ENCODE measurements at places on chromosomes 1 and 21. TPM values are rescaled to one million over a fixed set of nuclear protein-coding genes. Genes with fewer than 3 reads are reported as not detected.

DNA sequence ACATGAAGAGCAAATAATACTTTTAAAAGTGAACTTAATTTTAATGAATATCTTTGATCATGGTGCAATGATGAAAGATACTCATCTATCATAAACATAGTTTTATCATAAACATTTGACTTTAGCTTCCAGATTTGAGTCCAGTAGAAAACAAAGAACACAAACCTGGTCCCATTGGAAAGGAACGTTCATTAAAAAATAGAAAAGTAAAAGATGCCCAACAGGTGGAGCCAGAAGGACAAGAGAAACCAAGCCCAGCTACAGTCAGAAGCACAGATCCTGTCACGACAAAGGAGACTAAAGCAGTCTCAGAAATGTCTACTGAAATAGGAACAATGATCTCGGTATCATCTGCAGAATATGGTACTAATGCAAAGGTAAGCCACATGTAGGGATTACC lies 55.6 kb upstream of the MYOCOS start:
- H3K4me3 ChIP-seq: no peak overlapping the region
- H3K4me1 ChIP-seq: no peaks in the 10 kb centered on the region
- no peaks in the 10 kb centered on the region for H3K27me3 ChIP-seq
- peaks cover 32% of the 10 kb centered on the region for H3K36me3 ChIP-seq

- H3K4me1 ChIP-seq: peaks cover 5% of the 10 kb centered on the region
- no peaks in the 10 kb centered on the region for H3K27me3 ChIP-seq
- peak; percentile 81 for DNase-seq
- no peak overlapping the region for H3K27ac ChIP-seq
- H3K4me3 ChIP-seq: no peak overlapping the region
- no peaks in the 10 kb centered on the region for H3K36me3 ChIP-seq
Measured at GRCh38 chr1:221394011-221394544, 347.8 kb downstream of the DUSP10 start.

The LCE3D gene
- not detected for total RNA-seq

- H3K27me3 ChIP-seq: no peaks in the 10 kb centered on the region
- peaks cover 68% of the 10 kb centered on the region for H3K36me3 ChIP-seq
- H3K27ac ChIP-seq: no peak overlapping the region
Measured at GRCh38 chr1:43659212-43660166, 9.5 kb downstream of the KDM4A start.

GRCh38 chr1:181175356-181175910 lies 86.9 kb downstream of the IER5 start:
- H3K4me1 ChIP-seq: no peaks in the 10 kb centered on the region
- peaks cover 6% of the 10 kb centered on the region for H3K27me3 ChIP-seq
- no peak overlapping the region for H3K27ac ChIP-seq
- no peaks in the 10 kb centered on the region for H3K36me3 ChIP-seq
- no peak overlapping the region for H3K4me3 ChIP-seq

The TRNAU1AP gene
- 25.3 TPM for total RNA-seq

The SLC19A2 gene
- total RNA-seq: 5.2 TPM

DNA sequence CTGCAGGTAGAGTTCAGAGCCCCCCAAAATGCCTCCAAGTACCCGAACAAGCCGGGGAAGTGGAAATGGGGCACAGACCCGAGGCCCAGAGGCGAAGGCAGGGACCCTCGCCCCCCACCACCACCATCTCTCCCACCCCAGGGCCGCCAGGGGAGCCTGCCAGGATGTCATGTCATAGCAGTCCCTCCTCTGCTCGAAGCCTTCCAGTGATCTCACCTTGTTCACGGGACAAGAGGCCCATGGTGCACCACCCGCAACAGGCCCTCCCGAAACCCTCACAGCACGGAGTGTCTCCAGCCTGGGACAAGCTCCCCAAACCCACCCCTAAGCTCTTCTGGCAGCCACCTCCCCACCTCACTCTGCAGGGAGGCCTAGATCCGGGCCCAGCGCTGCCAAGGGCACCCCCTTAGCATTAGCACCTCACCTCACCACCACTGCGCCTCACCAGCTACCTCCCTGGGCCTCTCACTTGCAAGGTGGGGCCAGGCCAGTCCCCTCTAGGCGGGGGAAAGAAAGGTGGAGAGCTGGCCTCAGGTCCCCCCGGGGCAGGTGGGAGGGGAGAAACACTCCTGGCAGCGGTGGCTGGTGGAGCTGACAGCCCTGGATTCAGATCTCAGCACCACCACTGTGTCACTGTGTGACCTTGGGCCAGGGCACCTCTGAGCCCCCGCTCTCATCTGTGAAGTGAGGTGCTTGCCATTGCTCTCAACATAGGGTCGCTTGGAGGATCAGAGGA lies 13.3 kb downstream of the CHD5 start:
- H3K4me3 ChIP-seq: no peak overlapping the region
- H3K27me3 ChIP-seq: peaks cover 46% of the 10 kb centered on the region
- no peaks in the 10 kb centered on the region for H3K4me1 ChIP-seq
- no peak overlapping the region for H3K27ac ChIP-seq
- H3K36me3 ChIP-seq: no peaks in the 10 kb centered on the region

DNA sequence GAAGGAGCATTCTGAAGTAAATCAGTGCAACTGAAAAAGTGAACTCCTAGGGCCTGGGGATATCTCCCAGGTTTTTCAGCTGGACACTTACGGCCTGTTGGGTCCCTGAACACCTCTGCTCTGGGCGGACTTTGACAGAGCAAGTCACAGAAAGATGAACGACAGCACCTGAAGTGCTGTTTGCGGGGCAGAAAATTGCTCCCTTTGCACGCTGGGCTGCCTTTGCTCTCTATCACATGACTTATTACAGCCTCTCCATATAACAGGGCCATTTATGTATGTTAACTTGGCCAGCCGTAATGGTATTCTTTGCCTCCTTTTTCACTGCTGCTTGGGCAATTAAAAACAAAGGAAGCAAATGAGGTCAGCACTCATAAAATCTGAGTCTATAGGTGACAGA lies 332.9 kb downstream of the BARHL2 start:
- H3K4me3 ChIP-seq: no peak overlapping the region
- H3K27me3 ChIP-seq: no peaks in the 10 kb centered on the region
- H3K36me3 ChIP-seq: no peaks in the 10 kb centered on the region

The SLAMF7 gene
- total RNA-seq: not detected

DNA sequence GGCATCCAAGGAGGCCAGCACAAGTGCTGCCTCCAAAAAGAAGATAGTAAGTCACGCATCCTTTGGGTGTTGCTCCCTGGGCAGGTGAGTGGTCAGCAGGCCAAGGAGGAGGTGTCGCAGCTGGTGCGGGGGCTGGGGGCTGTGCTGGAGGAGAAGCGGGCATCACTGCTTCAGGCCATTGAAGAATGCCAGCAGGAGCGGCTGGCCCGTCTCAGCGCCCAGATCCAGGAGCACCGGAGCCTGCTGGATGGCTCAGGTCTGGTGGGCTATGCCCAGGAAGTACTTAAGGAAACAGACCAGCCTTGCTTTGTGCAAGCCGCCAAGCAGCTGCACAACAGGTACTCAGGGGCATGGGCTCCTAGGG lies 4.3 kb downstream of the TRIM46 start:
- no peak for DNase-seq
- no peaks in the 10 kb centered on the region for H3K4me1 ChIP-seq
- peaks cover 39% of the 10 kb centered on the region for H3K36me3 ChIP-seq
- H3K27me3 ChIP-seq: no peaks in the 10 kb centered on the region

The CRTC2 gene
- 1.9 TPM for total RNA-seq

GRCh38 chr1:65480684-65481405 lies 60.4 kb downstream of the LEPR start:
- no peak overlapping the region for H3K27ac ChIP-seq
- no peaks in the 10 kb centered on the region for H3K4me1 ChIP-seq
- H3K36me3 ChIP-seq: no peaks in the 10 kb centered on the region
- H3K4me3 ChIP-seq: no peak overlapping the region
- H3K27me3 ChIP-seq: no peaks in the 10 kb centered on the region

- H3K4me1 ChIP-seq: no peaks in the 10 kb centered on the region
- no peak overlapping the region for H3K4me3 ChIP-seq
- no peak for DNase-seq
- H3K36me3 ChIP-seq: peaks cover 9% of the 10 kb centered on the region
- no peaks in the 10 kb centered on the region for H3K27me3 ChIP-seq
Measured at GRCh38 chr21:41815652-41816582, 49.1 kb upstream of the RIPK4 start.

GRCh38 chr1:89565521-89565920 lies 40.9 kb downstream of the LRRC8B start:
- H3K4me3 ChIP-seq: no peak overlapping the region
- H3K4me1 ChIP-seq: no peaks in the 10 kb centered on the region
- H3K27me3 ChIP-seq: no peaks in the 10 kb centered on the region
- no peak overlapping the region for H3K27ac ChIP-seq
- no peaks in the 10 kb centered on the region for H3K36me3 ChIP-seq

GRCh38 chr1:18324246-18324645 lies 156.5 kb upstream of the KLHDC7A start:
- H3K27ac ChIP-seq: no peak overlapping the region
- no peak overlapping the region for H3K4me3 ChIP-seq
- no peaks in the 10 kb centered on the region for H3K36me3 ChIP-seq
- no peaks in the 10 kb centered on the region for H3K27me3 ChIP-seq

DNA sequence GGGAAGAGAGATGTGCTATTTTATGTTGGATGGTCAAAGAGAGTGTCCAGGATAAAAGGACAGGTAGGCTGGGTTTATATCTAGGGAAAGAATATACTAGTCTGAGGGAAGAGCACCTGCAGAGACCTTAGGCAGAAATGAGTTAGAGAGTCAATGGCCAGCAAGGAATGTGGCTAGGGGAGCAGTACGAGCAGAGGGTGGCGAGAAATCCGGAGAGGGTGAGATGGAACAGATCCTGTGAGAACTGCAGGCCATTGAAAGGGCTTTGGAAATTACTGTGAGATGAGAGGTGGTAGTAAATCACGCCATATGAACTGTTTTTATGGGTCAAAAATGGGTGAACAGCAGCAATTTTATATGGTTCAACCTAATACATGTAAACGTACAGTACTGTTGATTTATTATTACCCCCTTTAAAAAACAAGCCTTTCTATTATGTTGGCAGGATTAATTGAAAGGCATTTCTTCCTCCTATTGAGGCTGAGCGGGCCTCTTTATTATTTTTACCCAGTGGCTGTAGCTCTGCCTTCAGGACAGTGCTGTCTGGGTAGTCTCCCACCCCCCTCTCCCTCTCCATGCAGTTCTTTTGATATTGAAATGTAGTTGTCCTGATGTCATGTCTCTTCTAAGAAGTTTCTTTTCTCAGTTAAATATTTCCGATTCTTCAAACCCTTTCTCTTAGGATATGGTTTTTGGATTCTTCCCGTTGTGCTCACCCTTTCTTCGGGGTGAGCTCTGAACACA lies 75.2 kb upstream of the CD1D start:
- no peak overlapping the region for H3K4me3 ChIP-seq
- no peak for DNase-seq
- no peaks in the 10 kb centered on the region for H3K36me3 ChIP-seq
- peaks cover 9% of the 10 kb centered on the region for H3K27me3 ChIP-seq
- H3K4me1 ChIP-seq: peaks cover 4% of the 10 kb centered on the region

GRCh38 chr21:45074818-45075595 lies 627 bp downstream of the ADARB1 start:
- no peaks in the 10 kb centered on the region for H3K27me3 ChIP-seq
- peak overlapping the region; percentile 98 for H3K27ac ChIP-seq
- peak overlapping the region; percentile 100 for H3K4me3 ChIP-seq
- H3K36me3 ChIP-seq: peaks cover 10% of the 10 kb centered on the region
- peaks cover 17% of the 10 kb centered on the region for H3K4me1 ChIP-seq

GRCh38 chr1:109148987-109149561 lies 35.2 kb downstream of the ELAPOR1 start:
- DNase-seq: no peak
- no peaks in the 10 kb centered on the region for H3K36me3 ChIP-seq
- no peak overlapping the region for H3K4me3 ChIP-seq
- no peak overlapping the region for H3K27ac ChIP-seq
- peaks cover 3% of the 10 kb centered on the region for H3K4me1 ChIP-seq

DNA sequence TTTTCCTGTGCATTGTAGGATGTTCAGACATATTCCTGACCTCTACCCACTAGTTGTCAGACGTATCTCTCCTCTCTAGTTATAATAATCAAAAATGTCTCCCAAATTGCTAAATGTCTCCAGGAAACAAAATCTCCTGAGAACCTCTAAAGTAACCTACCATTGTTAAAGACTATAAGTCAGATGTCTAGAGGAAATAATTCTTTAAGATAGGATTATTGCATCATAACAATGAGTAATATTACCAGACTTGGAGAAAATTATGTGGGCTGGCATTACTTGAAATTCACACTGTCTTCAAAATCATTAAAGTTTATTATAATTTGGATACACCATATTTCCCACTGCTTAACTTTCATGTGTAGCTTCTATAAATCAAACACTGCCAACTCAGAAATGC lies 643.0 kb upstream of the ADGRL2 start:
- DNase-seq: no peak
- H3K4me3 ChIP-seq: no peak overlapping the region
- H3K27me3 ChIP-seq: no peaks in the 10 kb centered on the region
- H3K27ac ChIP-seq: peak overlapping the region; percentile 82
- H3K4me1 ChIP-seq: peaks cover 15% of the 10 kb centered on the region
- H3K36me3 ChIP-seq: no peaks in the 10 kb centered on the region

DNA sequence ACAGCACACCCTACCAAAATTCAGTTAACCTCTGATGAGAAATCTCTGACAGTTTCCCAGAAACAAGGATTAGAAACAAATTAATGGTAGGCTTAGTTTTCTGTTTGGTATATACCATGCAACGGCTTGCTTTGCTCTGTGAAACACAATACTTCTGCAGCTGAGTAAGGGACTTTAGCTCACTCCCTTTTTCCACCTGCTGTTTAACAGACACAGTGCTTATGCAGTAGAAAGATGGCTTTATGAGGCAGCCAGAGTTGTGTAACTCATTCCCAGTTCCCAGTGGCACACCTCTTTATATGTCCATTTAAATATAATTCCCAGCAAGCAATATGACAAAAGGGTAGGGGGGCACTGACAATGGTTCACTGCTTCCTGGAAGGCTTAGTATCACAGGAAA lies 124.0 kb downstream of the PIGK start:
- no peaks in the 10 kb centered on the region for H3K36me3 ChIP-seq
- H3K27ac ChIP-seq: no peak overlapping the region
- H3K4me3 ChIP-seq: no peak overlapping the region
- no peaks in the 10 kb centered on the region for H3K27me3 ChIP-seq
- DNase-seq: no peak
- H3K4me1 ChIP-seq: no peaks in the 10 kb centered on the region

- no peaks in the 10 kb centered on the region for H3K4me1 ChIP-seq
- no peak overlapping the region for H3K4me3 ChIP-seq
- H3K27me3 ChIP-seq: no peaks in the 10 kb centered on the region
- peaks cover 10% of the 10 kb centered on the region for H3K36me3 ChIP-seq
- no peak for DNase-seq
Measured at GRCh38 chr21:43930074-43930847, 65.2 kb downstream of the AGPAT3 start.
